Esophagus squamous epithelium (tissue), 5 donors: ENCODE measurements at places on chromosomes 13 and 19. TPM values are rescaled to one million over a fixed set of nuclear protein-coding genes. Genes with fewer than 3 reads are reported as not detected.

The BEST2 gene
- total RNA-seq: not detected

- no peak overlapping the region for H3K4me3 ChIP-seq
- no peaks in the 10 kb centered on the region for H3K36me3 ChIP-seq
- no peaks in the 10 kb centered on the region for H3K27me3 ChIP-seq
- no peak overlapping the region for H3K27ac ChIP-seq
- no peak for DNase-seq
Observed at GRCh38 chr19:17981611-17982010, 14.7 kb downstream of the KCNN1 start.

DNA sequence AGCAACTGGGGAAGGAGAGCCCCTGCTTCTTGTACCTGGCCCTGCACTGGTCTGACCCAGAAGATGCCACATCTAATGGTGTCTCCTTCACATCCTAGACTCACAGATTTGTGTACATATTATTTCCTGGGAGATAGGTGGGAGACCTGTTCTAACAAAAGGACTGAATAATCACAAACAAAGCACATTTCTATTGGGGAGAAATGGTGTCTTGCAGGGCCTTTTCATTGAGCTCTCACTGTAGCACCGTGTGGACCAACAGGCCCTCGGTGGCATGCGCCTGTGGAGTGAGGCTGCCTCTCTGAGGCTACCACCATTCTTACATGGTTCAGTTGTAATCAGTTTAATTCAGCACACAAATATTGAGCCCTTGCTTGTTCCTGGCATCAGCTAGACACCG is 989 bp upstream of the SACS start:
- H3K27me3 ChIP-seq: peaks cover 13% of the 10 kb centered on the region
- DNase-seq: no peak
- no peaks in the 10 kb centered on the region for H3K4me1 ChIP-seq
- H3K27ac ChIP-seq: no peak overlapping the region
- no peaks in the 10 kb centered on the region for H3K36me3 ChIP-seq

DNA sequence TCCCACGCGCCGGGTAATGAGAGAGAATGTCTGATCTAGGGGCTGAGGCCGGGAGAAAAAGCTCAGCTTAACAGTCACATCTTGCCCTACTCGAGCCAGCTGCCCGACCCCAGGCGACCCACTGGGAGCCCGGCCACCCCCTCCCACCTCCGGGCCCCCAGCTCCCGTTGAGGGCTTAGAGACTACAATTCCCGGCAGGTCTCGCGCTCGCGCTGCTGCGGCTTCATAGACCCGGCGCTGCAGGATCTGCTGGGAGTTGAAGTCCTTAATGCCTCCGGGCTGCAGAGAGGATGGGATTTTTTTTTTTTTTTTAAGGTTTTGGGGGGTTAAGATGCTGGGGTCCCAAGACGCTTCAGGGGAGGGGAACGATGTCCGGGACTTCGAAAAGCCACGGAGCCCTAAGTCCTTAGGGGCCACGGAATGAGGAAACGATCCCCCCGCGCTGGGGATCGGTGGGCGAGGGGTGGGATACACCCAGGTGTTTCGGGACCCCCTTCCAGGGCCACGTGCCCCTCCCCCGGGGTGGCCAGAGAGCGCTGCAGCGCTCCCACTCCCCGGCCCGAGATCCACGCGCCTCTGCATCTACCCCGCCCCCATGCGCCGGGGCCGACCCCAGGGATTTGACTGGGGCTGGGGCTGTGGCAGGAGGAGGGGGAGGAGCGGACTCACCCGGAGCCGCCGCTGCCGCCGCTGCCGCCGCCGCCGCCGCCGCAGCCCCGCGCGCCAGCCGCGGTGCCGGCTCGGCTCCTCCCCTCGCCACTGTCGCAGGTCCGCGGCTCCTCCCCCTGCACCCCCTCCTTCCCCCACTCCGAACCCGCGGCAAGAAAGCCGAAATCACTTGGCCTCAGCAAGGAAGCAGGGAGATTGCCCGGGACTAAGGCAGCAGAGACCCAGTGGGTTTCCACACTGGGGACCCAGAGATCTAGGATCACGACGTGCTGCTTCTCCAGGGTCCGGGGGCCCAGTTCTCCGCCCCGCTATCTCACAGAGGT is at the start of gene SYT3:
Gene SYT3, minus strand, starts transcription at position 761 of the 992 bp plus-strand sequence. CDS start 2,470 bp downstream, outside the sequence.
- no peaks in the 10 kb centered on the region for H3K36me3 ChIP-seq
- no peak within 1 kb of the TSS for H3K27ac ChIP-seq
- DNase-seq: no peak
- no peak within 1 kb of the TSS for H3K4me3 ChIP-seq
- H3K4me1 ChIP-seq: no peaks in the 10 kb centered on the region

GRCh38 chr13:112056739-112057438 is 10.1 kb upstream of the SOX1 start:
- peaks cover 10% of the 10 kb centered on the region for H3K4me1 ChIP-seq
- no peak for DNase-seq
- H3K36me3 ChIP-seq: no peaks in the 10 kb centered on the region
- peaks cover 47% of the 10 kb centered on the region for H3K27me3 ChIP-seq
